ENCODE measurements at places on chromosomes 12 and 14.

DNA sequence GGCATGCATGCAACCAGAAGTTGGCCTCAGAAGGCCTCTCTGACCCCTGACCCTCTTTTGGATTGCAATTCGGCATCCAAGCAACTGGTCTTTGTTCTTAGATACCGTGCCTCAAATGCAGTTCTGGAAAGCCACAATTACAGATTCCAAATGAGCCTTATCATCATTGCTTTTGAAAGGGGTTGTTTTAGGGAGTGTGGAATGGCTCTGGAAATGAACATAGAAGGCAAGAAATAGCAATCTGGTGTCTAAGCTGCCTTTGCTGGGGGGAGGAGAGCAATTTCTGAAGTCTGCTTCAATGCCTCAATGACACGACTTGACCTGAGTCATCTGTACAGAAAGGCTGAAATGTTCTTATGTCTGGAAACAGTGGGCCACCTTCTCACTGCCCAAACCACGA lies 250.1 kb downstream of the NUAK1 start:
- no peak for DNase-seq

DNA sequence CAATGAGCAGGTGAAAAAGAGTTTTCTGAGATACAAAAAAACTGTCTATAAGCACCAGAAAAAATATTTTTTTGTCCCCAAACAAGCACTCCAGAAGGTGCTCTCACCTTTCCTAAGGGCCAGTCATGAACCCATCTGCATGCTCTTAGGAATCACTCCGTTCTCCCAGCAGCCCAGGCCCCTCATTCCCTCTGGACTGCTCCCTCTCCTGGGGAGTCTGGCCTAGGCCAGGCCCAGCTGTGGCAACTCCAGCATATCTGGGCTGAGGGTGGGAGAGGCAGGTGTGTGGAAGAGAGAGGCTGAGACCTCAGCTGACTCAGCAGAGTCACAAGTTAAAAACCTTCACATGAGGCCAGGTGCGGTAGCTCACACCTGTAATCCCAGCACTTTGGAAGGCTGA lies 54.6 kb downstream of the TRAFD1 start:
- DNase-seq = no peak

DNA sequence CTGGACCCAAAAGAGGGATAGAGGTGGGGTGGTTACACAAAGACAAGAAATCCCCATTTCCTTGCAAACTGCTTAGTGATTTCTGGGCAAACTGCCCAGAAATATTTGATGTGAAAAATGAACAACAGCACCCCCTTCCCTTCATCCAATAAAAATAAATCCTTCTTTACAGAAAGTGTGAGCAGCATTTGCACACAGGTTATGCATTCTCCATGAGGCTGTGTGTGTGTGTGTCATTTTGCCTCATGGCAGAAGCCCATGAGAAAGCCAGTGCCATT lies 17.2 kb upstream of the NRXN3 start:
- DNase-seq = no peak

- DNase-seq = no peak
Measured at GRCh38 chr12:131912518-131913274, 16.4 kb upstream of the PUS1 start.

GRCh38 chr12:11853126-11853525 lies 203.7 kb downstream of the ETV6 start:
- DNase-seq = no peak

- no peak for DNase-seq
Measured at GRCh38 chr12:113684053-113684907, 212.6 kb upstream of the LHX5 start.

DNA sequence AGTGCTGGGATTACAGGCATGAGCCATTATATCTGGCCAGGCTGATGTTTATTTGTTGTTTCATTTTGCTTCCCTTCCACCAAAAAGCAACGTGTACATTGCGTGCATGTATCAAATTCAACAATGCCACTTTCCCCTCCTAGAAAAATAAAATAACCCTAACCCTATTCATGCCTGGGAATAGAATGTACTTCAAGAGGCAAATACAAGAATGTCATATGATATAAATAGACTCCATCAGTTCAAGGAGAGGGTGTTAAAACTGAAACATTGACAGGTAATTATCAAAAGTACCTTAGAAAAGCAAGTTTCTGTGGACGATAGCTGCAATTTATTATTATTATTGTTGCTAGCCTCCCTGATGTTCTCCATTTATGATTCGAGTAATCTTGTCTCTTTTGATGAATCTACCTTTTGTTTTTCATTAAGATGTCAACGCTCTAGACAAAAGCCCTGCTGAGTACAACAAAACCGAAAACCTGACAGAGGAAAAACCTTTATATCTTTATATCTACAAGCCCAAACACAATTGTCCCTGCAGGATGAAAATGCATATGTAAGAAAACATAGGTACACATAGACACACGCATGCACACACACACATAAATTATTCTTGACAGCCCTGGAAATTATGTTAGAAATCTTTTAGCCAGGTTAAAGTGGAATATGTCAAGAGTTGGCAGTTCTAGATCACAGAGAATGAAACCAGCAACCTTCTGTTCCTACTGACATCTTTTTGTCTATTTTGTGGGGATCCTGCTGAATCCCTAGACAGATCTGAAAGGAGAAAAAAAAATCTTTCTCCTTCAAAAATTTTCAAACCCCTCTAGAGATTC lies 98.9 kb downstream of the BTG1 start:
- no peak for DNase-seq

- no peak for DNase-seq
Measured at GRCh38 chr12:53820514-53821306, 68.9 kb upstream of the CISTR start.

- no peak for DNase-seq
Measured at GRCh38 chr12:18468246-18469075, 207.1 kb downstream of the PIK3C2G start.

DNA sequence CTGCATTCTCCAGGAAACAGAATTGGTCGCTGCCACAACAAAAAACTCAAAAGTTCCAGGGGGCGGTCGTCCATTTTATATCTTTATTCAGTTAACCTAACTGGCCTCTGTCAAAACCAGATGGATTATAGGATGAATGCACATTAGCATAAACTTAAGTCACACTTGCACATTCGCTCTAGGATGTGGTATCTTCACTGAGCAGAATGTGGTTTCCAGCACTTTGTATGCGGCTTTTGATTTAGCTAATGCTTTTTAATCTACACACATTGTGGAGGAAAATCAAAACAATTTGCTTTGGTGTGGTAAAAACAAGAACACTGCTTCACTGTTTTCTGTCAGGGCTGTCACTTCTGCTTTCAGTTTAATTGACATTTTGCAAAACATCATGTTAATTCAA lies 4.5 kb downstream of the TAS2R50 start:
- DNase-seq = no peak

DNA sequence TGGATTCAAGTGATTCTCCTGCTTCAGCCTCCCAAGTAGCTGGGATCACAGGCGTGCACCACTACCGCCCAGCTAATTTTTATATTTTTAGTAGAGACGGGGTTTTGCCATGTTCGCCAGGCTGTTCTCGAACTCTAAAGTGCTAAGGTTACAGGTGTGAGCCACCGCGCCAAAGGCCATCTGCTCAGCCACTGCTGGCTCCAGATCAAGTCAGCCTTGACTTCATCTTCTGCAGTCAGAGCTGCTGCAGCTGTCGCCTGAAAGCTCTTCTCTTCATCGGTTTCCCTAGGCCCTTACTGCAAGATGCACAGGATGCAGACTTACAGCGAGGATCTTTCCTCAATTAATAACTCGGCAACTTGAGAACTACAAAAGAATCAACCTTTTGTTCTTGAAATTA lies 66.8 kb downstream of the CLIP1 start:
- DNase-seq = no peak

DNA sequence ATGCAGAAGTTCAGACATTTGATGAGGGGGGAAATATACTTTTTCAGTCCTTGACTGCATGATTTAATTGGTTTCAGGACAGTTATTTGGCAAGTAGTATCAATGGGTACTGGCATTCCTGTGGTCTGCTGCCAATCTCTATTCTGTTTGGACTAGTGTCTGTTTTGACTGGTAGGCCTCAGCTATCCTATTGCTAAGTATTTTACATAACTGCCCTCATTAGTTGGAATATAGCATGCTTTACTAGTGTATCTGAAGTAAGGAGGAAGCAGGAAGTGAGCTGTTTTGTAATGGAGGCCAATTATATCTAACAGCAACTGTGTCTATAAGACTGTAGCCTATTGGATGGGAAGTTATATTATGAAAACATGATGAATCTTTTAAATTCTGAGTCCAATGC lies 104.3 kb downstream of the FLRT2 start:
- no peak for DNase-seq

DNA sequence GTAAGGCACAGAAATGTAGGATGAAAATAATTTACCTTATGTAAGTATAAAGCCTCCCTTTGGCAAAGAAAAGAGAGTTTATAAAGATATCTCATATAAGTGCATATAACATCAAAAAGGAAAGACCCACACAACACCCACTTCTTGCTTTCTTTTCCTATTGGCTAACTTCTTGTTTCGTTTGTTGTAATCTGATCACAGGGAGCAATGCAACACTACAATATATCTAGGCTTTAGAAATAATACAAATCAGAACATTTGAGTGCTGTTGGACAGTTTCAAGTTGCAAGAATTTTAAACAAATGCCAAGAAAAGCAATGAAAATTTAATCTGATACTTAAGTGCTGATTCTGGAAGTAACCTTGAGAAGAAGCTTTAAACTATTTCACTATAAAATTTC lies 1.3 kb downstream of the FGD6 start:
- no peak for DNase-seq

DNA sequence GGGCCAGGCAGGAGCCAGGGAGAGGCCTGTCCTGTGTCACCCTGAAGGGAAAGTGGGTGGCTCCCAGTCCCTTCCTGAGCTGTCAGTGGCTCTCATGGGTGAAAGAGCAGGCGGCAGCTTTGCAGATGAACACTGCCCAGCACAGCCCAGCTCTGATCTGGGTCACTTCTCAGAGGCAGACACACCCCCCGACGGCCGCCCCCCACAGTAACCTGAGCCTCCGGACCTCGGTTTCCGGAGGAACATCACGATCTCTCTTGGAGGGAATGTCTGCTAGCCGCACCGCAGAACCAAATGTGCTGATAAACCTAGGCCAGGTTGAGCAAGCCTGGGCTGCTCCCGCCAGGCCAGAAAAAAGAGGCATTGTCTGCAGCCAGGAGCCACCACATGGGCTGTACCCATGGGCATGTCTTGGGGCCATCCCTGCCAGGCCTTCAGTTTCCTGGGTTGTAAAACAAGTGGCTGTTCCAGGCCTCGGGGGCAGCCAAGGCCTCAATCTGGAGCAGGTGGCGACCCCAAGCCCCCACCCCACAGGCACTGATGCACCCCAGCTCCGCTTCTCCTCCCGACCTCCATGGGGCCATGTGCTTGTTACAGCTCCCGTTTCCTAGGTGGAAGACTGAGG lies 57.6 kb downstream of the NCOR2 start:
- DNase-seq = no peak

DNA sequence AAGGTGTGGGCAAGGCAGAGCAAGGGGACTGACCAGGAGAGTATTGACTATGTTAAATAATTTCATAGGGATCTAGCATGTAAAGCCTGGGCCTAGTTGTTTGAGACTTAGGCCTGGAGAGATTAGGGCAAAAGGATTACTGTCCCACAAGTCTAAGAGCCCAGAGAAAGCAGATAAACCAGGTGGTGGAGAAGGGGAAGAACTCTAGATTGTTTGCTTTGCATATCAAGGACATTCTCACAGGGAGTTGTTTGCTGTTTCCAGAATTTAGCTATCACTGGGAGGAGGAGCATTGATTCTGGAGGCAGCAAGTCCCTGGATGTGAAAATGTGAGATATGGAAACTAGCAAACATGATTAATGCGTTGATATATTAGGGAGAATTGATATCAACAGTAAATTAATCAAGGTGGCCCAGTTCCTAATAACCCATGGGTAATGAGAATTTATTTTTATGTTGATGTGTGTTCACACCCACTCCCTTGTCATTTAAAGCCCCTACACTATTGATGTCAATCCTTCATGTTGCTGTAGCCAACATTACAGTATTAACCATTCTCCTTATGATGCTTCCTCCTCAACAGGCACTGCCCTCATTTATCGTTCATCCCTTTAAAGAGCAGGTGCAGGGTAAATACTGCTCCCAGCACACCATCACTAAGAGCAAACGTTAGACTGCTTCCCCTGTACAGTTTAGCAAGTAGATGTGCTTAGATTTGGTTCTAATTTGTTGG lies 1666.7 kb upstream of the FLRT2 start:
- DNase-seq = no peak

DNA sequence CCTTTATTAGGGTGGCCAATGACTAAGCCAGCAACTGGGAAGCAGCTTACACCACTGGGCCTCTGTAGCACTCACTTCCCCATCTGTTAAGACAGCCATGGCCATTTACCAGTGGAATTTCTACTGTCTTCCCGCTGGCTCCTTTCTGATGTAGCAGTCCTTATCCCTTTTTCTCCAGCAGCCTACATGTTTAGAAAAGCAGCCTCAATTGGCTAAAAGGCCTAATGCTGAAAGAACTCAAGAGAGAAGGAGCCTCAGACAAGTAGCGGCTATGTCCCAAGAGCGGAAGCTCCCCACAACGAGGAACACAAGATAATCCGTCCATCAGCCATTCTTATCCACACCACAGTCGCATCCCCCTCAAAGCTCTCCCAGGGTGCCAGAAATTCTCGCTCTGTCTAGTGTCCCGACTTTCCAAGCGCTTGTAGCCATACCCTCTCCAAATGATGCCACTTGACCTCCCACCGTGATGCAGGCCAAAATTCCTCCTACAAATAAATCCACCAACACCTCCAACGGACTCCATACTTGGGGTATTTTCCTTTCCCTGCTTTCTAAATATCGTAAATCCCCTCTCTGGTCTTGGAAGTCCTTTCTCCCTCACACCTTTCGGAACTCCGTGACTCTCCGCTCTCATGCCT lies 624 bp downstream of the M6PR start:
- no peak for DNase-seq

DNA sequence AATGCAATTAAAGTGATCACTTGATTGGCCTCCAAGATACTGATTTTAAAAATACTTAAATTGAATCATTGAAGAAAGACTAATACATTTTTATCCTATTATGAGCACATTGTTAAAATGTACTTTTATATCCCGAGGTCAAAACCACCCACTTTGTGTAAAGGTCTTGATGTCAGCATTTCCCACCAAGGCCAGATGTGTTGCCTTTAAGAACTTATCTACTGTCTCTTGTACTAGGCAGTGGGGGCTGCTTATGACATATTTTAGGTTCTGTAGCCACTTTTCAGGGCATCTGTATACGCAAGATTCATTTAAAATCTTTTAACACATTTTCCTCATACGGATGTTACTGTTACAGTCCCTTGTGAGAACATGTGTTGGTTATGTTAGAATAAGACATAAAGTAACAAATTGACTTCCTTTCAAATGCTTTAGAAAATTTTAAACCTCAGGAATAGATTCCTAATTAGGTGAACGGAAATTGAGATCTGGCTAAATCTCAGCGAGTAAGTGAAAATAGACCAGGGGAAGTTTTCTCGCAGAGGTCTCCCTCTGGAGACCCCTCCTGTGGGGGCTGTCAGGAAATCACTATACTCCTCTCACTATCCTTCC lies 456.2 kb downstream of the ADAMTS20 start:
- no peak for DNase-seq

GRCh38 chr12:115623764-115624334 lies 653.6 kb downstream of the MED13L start:
- no peak for DNase-seq

All from stimulated activated CD8-positive, alpha-beta memory T cell treated with anti-CD3 and anti-CD28 coated beads, Interleukin-7, amount 100 ng/mL, for 1 hour (primary cell).